ENCODE measurements at places on chromosomes 3 and 15.

DNA sequence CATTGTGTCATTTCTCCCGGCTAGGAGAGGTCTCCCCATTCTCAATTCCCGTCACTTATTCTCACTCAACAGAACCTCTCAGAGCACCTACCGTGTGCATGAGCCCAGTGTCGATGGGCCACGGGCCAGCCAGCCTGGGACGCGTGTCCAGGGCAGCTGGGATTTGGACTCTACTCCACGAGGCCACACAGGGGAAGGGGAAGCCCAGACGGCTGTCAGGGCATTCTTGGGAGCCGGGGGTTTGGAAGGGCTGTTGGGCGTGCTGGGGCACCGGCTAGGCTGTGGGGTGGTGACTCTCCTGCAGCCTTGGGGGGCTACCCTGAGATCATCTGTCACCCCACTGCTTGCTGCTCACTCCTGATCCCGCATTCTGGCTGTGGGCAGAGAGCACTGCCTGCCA is 41.7 kb upstream of the PCSK6 start:
- no peak for DNase-seq

DNA sequence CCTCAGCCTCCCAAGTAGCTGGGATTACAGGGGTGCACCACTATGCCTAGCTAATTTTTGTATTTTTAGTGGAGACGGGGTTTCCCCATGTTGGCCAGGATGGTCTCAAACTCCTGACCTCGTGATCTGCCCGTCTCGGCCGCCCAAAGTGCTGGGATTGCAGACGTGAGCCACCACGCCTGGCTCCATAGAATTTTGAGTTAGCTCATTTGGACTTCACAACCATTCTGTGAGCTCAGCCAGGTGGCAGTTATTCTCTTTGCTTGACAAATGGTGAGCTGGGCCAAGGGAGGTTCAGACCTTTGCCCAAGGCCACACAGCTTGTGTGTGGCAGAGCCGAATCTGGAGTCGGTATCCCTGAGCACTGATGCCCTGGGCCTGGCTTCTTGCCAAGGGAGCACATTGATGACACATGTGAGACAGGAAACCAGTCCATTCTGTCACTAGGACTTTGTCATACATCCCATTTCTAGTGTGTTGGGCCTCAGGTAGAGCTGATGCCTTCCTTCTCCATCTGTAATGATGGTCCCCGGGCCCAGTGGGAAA is 17.6 kb downstream of the PODXL2 start:
- DNase-seq = no peak

DNA sequence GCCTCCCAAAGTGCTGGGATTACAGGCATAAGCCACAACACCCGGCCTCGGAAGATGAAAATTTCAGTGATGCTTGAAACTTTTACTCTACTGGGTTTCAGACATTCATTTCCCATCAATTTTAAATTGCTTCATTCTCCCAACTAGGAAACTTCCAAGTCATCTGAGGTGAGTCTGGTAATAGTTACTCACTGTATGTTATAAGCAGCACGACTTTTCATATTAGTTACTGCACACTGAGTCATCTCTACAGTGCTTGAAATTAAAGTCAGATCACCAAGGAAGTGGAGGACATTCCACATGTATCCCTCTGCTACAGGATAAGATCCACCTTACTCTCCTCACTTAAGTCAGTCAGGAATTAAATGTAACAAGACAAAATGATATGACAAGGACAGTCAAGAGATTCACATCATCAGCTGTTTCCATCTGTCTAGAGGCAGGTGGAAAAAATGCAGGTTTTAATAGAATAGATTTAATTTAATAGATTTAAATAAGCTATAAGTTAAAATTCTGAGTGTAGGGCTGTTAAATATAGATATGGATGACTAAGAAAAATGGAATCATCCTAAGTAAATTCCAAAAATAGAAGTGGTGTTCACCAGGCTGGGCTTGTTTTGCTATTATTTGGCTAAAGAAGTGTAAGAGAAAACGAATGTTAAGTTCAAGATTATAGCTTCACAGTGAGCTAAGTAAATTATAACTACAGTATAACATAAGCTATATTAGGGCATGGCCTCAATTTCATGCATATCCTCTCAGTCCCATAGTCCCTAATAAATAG is 104.4 kb downstream of the TMCO5A start:
- DNase-seq = peak; percentile 1

- no peak for DNase-seq
These were observed 27.9 kb downstream of the SEMA7A start for GRCh38 chr15:74405823-74406222.

DNA sequence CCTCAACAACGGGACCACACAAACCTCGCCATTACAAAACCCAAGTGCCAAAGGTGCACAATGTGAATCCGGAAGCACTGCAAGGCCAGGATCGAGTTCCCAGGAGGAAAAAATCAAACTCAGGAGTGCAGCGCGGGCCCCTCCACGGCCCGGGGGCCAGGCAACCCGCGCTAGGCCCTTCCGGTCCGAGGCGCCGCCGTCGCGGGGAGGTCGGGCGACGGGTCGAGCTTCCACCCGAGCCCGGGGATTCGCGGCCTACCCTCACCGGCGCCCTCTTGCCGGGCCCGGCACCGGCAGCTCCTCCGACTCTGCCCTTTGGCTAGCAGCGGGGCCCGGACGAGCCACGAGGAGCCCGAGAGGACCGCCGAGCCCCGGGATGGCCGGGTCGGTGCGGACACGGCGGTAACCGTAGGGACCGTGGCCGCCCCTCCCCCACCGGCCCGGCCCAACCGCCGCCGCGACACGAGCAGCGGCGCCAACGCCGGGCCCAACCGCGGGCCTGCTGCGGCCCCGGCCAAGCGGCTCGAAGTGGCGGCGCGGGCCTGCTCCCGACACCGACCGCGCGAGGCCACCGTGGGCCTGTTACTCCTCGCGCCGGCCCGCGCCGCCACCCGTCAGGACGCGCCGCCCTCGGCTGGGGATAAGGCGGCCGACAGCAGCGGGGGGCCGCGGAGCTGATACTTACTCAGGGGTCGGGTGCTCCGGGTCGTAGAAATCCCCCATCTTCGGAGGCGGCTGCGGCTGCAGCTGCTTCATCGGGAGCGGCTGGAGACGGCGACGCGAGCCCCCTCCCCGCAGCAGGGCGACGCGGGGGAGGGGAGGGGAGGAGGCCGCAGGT is 525 bp downstream of the SETD2 start:
- peak; percentile 15 for DNase-seq

GRCh38 chr3:134074790-134075567 is 45.3 kb upstream of the SLCO2A1 start:
- no peak for DNase-seq

DNA sequence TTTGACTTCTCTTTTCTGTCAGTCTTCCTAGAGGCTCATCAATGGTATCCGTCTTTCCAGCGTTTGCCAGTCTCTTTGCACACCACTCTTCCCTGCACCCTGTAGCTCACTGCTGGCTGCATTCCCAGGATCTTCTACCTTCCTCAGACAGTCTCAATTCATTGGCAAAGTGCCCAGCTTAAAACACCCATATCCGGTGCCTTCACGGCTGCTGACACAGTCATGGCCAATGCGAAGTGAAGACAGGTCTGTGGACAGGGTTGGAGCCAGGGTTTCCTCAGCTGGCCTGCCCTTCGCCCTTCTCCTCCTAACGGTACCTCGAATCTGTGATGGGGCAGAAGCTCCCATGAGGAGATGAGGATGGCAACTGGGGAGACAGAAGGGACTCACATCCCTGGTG is 36.1 kb downstream of the PTH1R start:
- DNase-seq = no peak
